ENCODE measurements at places on chromosomes 7 and 10.

- DNase-seq, result no peak
Observed at GRCh38 chr10:75408509-75408875, 6.9 kb upstream of the ZNF503 start.

- DNase-seq, result no peak
Observed at GRCh38 chr7:34330308-34330707, 327.7 kb upstream of the NPSR1 start.

DNA sequence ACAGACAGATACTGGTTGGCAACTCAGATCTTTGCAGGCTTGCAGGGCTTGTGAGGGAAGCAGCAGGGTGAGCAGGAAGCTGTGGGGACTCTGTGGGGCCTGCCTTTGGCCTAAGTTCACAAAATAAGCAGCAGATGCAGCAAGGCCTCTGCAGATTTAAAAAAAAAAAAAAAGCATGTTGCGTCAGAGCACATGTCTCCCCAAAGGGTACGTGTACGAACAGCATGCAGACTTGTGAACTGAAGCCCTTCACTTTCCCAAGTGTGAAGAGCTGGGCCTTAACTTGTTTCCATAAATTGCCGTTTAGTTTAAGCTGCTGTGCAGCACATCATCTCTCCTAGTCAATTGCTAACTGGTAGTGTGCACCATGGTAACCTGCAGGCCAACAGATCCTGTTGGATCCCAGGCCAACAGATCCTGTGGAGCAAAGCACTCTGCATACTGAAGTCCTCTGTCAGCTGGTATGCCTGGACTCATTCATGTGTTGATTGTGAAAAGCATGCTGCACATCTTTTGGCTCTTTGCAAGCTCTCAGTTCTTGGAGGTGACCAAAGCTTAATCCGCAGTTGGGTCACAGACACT, 10.8 kb upstream of the XPNPEP1 start:
- peak; percentile 63 for DNase-seq

GRCh38 chr7:135571834-135572233, 14.1 kb downstream of the NUP205 start:
- no peak for DNase-seq

DNA sequence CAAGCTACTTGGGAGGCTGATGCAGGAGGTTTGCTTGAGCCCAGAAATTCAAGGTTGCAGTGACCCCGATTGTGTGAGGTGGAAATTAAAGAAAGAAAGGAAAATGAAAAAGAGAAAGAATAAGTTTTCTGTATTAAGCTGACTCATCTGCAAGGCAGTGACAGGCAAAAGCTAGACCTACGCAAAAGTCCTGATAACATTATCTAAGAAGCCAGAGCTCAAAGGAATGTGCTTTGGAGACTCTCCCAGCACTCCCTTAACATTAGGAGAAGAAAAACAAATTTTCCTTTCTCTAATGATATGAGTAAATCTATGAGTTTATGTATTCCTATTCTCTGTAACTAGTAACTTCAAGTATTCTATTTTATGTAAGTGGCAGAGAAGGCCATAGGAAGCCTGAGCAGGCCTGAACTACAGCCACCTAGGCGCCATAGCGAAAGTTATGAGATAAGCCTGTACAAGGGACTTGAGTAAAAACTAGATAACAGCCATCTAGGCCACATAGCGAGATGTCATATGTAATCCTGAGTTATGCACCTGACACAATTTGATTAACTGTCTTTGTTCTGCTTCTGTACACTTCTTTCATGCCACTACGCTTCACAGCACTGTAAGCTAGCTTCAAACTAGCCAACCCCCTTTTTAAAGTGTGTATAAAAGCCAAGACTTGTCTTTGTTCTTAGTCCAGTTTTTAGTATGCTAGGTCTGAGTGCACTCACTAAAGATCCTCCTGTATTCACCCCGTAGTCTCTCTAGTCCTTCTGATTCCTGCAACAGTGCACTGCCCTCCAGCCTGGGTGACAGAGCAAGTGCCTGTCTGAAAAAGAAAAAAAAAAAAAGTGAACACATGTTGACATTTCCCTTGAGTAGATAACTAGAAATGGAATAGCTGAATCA, 9.4 kb upstream of the ZWINT start:
- no peak for DNase-seq

DNA sequence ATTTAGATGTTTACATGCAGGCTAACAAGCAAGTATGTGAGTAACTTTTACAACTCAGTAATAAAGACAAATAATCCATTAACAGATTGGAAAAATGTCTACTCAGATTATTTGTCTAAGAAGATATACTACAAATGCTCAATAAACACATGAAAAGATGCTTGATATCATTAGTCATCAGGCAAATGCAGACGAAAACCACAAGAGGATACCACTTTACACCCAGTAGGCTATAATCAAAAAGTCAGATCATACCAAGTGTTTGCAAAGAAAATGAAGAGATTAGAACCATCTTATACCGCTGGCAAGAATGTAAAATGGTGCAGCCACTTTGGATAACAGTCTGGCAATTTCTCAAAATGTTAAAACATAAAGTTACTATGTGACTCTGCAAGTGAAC, 84.1 kb downstream of the MALSU1 start:
- peak; percentile 69 for DNase-seq

DNA sequence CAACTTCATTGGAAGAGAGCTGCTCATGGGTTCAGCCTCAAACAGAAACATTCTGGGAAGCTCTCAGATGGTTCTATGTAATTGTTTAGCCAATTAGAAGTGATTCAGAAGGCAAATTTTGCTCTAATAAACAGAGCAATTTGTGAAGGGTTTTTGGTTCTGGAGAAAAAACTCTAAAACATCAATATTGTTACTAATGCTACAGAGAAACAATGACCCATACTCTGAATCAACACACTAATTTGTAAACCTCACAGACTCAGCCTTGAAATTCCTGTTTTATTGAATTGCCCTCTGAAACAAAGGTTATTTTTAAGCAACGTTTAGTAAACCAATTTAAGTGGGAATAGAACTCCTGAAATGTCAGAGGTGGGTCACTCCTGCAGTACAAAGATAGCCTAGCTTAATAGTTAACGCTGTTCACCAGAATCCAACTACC, 171.6 kb upstream of the SVIL start:
- DNase-seq, result no peak

DNA sequence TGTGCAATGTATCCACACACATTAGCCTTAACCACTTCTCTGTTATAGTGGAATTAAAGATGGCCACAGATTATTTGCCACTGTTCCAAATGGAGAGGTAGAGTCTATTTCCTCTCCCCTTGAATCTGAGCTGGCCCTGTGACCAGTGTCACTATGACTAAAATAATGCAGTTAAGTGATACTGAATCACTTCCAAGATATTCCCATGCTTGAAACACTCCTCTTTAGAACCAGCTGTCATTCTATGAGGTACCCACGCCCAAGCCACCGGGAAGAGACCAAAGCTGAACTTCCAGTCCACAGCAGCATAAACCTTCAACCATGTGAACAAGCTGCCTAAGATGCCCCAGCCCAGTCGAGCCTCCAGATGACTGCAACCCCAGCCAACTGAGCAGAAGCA, 2.1 kb upstream of the DHX32 start:
- no peak for DNase-seq

GRCh38 chr10:28202941-28203352, 99.9 kb downstream of the MPP7 start:
- no peak for DNase-seq

GRCh38 chr10:89975771-89976170, 274.4 kb downstream of the KIF20B start:
- no peak for DNase-seq

DNA sequence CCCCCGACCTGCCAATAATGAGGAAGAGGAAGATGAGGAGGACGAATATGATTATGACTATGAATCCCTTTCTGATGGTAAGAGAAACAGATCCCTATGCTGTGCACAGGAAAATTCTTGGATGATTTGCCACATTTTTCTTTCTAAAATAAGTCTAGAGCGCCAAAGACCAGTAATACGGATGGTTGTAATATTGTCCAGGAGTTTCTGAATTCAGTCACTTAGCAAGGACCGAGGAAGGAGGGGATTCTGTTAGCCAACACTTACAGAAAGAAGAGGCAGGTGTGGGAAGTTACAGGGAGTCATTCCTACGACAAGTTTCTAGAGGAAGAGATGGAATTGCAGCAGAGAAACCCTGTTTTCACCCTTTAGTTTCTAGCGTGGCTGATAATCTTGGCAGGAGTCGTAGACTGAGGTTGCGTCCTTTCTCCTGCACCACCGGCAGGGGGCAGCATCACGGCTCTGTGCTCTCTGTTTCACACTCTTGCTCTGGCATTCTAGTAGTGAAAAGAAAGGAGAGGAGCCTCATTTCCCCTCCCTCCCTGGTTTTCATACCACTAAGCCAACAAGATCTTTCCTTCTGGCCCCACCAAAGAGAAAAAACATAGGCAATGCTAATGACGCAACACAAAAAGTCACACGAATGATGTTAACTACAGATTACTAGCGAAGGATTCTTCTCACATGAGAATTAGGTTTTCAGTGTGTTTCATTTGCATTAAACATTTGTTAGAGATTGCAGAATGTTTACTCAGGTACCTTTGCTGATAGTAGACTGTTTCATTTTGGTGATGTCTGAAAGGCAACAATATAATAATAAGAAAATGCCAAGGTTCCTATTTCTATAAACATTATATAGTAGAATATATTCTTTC, 82.7 kb downstream of the NOC3L start:
- DNase-seq, result peak; percentile 81

GRCh38 chr10:49139028-49139845, 5.4 kb upstream of the FAM170B start:
- DNase-seq, result peak; percentile 62

GRCh38 chr10:62492012-62492869, 118.1 kb downstream of the ZNF365 start:
- peak; percentile 56 for DNase-seq

- DNase-seq, result no peak
Observed at GRCh38 chr7:1073142-1073977, 14.6 kb upstream of the GPER1 start.

- DNase-seq, result no peak
Observed at GRCh38 chr10:75801661-75802060, 370.2 kb downstream of the LRMDA start.

DNA sequence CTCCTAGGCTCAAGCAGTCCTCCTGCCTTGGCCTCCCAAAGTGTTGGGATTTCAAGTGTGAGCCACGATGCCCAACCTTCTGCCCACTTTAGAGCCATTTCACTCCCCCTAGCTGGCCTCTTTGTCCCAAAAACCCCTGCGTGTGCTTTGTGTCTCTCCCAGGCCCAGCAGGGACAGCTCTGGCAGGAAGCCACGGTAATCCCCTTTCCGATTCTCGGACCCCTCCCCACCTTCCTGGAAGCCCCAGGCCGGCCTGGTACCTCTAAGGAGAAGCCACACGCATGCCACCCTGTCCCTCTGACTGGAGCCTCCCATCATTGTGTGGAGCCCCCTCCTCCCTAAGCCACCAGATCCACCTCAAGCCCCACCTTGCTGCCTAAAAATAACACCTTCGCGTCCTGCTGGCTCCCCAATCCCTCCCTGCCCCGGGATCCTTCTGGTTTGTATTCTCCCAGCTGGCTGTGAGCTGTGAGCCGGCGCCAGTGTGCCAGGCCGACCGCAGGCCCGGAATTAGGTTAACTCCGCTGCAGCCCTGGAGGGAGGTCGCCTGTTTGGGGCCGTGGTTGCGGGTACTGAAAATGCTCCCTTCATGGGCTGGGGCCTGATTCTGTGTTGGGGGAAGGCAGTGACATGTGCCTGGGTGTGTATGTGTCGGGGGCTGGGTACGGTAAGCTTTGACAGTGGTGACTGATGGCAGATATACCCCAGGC, 16.4 kb upstream of the SRRM3 start:
- DNase-seq, result no peak

- no peak for DNase-seq
Observed at GRCh38 chr7:150917969-150918368, 60.2 kb downstream of the KCNH2 start.

DNA sequence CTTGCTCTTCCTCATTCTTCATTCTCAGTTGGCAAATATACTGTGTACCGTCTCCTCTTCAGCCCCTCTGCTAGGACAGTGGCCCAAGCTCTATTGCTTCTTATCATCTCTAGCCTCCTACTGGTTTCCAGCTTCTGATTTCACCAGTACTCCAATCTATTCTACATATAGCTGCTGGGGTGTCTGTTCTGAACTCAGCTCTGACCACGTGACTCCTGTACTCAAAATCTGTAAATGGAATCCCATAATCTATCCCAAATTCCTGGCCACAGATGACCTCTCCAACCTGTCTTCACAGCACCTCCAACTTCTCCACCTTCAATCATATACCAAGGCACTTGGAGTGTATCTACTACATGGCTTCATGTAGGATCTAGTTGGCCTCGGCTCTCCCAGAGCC, 152.9 kb downstream of the NRCAM start:
- no peak for DNase-seq

DNA sequence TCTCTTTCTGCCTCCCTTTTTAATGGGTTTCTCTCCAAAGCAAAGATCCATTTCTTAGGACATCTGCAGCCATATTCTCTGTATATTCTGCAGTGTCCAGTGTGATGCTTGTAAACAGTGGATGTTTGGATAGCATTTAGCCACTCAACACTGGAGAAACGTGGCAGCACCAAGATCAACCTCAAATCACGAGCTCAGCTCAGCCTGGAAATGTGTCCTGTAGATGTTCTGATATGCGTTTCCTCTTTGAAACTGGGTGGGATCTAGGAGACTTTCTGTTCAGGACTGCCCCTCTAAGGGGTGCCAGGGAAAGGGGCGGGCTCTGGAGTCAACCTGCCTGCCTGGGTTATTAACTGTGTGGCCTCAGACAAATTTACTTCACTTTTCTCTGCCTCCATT, 91.2 kb downstream of the NHLRC2 start:
- DNase-seq, result no peak

- DNase-seq, result no peak
Observed at GRCh38 chr7:30915005-30915601, 3.5 kb downstream of the AQP1 start.

DNA sequence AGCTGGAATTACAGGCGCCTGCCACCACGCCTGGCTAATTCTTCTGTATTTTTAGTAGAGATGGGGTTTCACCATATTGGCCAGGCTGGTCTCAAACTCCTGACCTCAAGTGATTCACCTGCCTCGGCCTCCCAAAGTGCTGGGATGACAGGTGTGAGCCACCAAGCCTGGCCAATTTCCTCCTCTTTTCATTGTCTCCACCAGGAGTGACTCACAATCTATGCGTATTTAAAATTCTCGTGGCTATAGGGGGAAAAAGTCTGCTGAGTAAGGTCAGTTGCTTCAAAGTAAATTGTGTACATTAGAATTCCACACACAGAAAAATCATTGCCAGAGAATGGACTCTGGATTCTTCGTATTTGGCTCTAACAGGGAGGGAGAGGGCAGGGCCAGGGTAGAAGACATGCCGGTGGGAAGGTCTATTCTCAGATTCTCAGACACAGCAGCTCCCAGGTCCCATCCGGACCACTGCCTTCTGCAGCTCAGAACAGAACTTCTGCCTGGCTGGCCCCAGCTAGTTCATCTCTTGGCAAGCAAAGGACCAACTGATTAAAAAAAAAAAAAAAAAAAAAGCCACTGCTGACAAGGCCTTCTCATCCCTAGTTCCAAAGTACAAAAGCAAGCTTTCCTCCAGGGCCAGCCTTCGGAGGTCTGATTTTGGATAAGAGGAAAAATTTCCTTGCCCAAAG, 22.2 kb downstream of the PSPH start:
- DNase-seq, result peak; percentile 42
